ENCODE measurements at places on chromosomes 1 and 21.
A peak's percentile ranks its signal among the peaks of the same experiment; 100 is the strongest.

DNA sequence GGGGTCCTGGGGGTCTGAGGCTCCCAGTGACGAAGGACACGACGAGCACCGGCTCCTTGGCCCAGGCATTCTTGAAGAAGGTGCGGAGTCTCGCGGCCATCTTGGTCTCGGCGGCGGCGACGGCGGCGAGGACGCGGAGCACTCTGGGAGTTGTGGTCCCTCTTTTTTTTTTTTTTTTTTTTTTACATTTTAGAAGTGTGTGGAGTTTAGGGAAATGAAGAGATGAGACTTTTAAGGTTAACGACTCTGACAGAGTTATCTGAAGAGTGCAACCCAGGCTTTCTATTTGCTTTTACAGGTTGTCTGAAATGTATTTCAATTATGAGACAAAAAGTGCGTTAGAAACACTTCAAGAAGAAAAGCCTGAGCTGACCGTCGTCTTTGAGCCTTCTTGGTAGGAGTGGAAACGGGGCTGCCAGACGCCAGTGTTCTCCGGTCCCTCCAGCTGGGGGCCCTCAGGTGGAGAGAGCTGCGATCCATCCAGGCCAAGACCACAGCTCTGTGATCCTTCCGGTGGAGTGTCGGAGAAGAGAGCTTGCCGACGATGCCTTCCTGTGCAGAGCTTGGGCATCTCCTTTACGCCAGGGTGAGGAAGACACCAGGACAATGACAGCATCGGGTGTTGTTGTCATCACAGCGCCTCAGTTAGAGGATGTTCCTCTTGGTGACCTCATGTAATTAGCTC is 9.7 kb downstream of the OR2B11 start:
- no peak for DNase-seq

GRCh38 chr1:99646868-99647267 is 955 bp downstream of the PALMD start:
- DNase-seq = no peak

- no peak for DNase-seq
Observed at GRCh38 chr1:240776237-240776636, 164.3 kb upstream of the GREM2 start.

DNA sequence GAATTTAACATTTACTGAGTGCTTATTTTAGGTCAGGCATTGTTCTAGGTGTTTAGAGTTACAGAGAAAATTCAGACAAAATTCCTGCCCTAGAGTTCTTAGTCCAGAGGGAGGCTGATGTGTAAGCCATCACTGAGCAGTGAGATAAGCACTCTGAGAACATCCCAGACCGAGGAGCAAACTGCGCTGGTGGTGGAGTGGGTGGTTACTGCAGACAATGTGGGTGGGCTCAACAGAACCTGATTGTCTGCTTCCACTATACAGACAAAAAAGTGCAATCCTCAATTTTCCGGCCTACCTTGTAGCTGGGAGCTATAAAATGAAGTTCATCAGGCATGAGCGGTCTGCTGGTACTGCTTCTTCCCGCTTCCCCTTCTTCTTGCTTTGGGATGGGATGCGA is 23.5 kb downstream of the PROK1 start:
- no peak for DNase-seq

DNA sequence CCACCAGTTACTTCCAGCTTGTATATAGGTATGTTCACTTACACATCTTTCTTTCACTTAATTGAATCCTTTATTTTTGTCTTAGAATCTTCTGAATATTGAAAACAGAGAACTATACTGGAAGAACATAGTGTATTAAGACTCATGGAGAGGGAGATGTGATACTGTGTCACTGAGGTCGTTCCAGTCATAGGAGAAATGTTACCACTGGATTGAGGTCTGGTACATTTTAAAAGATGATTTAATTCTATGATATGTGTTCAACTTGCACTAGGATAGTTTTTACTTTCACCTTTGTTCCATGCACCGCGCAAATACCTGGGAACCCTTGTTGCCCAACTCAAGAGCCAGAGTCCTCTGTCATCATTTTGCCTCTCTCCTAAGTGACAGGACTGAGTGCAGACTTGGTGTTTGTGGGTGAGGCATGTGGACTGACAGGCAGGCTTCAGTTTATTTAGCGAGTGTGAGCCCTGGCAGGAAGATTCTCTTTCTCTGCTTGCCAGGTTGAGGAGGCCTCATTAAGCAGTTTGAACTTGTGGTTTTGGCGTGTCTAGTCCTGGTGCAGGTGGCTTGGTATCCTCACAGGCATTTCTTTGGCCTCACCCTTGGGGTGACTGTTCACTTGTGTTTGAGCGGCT is 63.7 kb downstream of the DYRK1A start:
- DNase-seq = no peak

- no peak for DNase-seq
Observed at GRCh38 chr1:172758259-172758658, 99.4 kb downstream of the FASLG start.

GRCh38 chr1:7400566-7400965 is 370.5 kb upstream of the VAMP3 start:
- no peak for DNase-seq

GRCh38 chr1:91501523-91501851 is 836 bp downstream of the CDC7 start:
- DNase-seq = peak; percentile 16

DNA sequence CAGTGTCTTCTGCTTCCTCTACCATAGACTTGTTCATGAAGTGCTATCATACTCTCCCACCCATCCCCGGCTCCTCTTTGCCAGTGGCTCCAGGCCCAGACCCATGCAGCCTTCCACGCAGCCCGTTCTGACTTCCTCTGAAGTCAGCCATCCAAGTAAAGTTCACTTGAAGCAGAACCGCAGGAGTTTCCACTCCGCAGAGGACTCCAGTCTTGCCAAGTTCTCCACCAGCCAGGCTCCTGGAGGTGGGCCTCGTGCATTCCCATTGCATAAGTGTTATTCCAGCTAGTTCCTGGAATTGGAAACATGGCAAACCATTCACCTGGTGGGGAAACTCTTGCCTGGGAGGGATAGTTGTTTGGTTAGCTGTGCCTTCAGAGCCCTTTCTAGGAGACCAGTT is 185.1 kb downstream of the PLPP3 start:
- DNase-seq = no peak

GRCh38 chr1:221162352-221162751 is 283.1 kb downstream of the HLX start:
- no peak for DNase-seq

GRCh38 chr1:107776900-107777663 is 187.9 kb downstream of the VAV3 start:
- DNase-seq = no peak

DNA sequence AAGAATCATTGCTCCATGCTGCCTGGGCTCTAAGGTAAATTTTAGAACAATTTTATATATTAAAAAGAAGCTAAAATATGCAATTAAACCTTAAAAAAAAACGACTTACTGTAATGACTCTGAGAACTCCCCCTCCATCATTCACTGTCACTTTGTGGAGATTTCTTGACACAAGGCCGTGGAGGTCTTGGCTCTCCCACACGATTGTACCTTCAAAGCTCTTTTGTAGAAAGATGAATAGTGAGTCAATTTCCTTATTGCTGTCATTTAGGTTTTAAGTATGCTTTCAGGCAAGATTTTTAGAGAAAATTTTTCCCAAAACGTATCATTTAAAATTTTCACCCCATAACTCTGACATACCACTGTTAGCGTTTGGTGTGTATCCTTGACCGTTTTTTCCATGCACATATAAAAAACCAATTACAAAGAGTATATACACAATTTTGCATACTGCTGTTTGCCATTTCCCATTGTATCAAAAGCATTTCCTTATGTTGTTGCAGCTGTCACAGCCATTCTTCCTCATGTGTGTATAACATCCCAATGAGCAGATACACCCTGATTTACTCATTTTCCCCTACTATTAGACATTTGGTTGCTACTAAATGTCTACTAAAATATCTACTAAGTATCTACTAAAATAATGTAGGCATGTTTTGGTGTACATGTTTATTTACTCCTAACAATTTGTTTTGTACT is 33.4 kb downstream of the B3GALNT2 start:
- DNase-seq = no peak

- DNase-seq = no peak
Observed at GRCh38 chr21:31927689-31928353, 55.0 kb downstream of the HUNK start.

- peak; percentile 61 for DNase-seq
Observed at GRCh38 chr1:109477821-109478220, 5.9 kb upstream of the ATXN7L2 start.

GRCh38 chr1:105373681-105374080 is 1624.0 kb downstream of the AMY1C start:
- DNase-seq = no peak

- DNase-seq = peak; percentile 30
Observed at GRCh38 chr1:159177272-159177907, 6.0 kb downstream of the CADM3 start.

DNA sequence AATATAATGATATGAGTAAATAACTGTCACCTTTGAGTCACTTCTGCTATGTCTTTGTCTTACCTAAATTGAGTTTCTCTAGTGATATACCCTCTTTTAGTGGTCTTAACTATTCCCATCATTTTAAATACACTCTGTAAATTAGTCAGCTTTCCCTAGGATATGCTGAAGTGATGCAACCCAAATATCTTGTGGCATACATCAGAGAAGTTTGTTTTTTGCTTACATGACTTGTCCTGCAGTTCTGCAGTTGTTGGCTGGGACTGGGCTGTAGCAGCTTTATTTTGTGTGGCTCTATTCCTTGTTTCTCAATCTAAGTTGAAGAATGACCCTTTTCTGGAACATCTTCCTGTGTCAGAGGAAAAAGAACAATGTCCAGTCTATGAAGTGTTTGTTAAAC is 76.4 kb downstream of the TTC3 start:
- no peak for DNase-seq
